H4 (cell line): ENCODE measurements at places on chromosomes 5 and 9. TPM values are rescaled to one million over a fixed set of nuclear protein-coding genes. Genes with fewer than 3 reads are reported as not detected.

GRCh38 chr9:76703270-76703669, 61.0 kb upstream of the PCA3 start:
- no peak for DNase-seq

DNA sequence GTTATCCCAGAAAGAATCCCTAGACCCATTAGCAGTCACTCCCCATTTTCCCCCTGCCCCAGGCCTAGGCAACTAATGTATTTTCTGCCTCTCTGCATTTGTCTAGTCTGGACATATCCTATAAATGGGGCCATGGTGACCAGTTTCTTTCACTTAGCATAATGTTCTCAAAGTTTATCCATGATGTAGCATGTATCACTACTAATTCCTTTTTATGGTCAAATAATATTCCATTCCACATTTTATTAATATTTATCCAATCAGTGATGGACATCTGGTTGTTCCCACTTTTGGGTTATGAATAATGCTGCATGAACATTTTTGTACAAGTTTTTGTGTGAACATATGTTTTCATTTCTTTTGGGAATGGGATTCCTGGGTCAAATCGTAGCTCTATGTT, 1.5 kb downstream of the FCHO2 start:
- DNase-seq, result no peak

GRCh38 chr9:121453232-121453892, 46.3 kb downstream of the GGTA1 start:
- DNase-seq, result no peak

DNA sequence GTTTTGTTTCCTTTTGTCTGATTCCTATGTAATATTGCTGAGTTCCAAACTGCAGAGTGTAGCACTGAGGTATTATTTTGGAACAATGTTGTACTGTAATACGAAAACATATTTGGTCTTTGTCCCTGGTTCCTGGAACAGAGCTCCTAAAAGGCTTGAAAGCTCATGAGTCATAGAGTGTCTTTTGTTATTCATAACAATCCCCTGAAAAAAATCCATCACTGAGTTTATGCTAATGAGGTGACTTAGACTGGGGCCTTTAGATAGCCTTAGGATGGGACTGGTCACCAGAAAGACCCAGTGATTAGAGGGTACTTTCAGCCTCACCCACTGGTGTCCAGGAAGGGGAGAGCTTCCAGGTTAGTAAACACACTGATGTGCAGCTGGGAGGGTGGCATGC, 132.7 kb upstream of the POU5F2 start:
- no peak for DNase-seq

DNA sequence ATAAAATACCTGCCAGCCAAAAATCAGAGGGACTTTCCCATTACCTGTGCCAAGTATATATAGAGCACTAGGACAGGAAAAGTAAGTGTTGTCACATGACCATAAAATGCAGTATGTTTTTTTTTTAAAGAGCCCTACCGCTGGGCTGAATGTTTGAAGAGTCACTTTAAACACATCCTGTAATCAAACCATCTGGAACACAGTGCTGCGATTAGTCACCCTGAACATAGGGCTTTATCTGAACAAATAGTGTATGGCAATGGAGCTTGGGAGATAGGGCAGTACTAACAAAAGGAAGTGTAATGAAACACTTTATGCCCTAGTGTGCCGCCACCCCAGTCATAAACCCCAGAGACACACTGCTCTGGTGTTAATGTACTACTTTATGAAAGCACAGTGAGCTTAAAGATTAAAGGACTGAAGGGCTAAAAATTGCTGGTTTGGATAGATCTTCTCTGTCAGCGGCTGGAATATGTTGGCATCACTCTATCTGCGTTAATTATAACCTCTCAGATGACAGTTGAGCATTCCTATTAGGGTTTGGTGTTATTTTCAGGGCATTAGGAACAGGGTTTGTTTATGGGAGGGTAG, 90.4 kb downstream of the ZNF608 start:
- peak; percentile 96 for DNase-seq

- peak; percentile 47 for DNase-seq
Observed at GRCh38 chr5:138111937-138112336, 27.3 kb downstream of the NME5 start.

GRCh38 chr9:115034801-115035200, 83.2 kb downstream of the TNC start:
- DNase-seq, result no peak

DNA sequence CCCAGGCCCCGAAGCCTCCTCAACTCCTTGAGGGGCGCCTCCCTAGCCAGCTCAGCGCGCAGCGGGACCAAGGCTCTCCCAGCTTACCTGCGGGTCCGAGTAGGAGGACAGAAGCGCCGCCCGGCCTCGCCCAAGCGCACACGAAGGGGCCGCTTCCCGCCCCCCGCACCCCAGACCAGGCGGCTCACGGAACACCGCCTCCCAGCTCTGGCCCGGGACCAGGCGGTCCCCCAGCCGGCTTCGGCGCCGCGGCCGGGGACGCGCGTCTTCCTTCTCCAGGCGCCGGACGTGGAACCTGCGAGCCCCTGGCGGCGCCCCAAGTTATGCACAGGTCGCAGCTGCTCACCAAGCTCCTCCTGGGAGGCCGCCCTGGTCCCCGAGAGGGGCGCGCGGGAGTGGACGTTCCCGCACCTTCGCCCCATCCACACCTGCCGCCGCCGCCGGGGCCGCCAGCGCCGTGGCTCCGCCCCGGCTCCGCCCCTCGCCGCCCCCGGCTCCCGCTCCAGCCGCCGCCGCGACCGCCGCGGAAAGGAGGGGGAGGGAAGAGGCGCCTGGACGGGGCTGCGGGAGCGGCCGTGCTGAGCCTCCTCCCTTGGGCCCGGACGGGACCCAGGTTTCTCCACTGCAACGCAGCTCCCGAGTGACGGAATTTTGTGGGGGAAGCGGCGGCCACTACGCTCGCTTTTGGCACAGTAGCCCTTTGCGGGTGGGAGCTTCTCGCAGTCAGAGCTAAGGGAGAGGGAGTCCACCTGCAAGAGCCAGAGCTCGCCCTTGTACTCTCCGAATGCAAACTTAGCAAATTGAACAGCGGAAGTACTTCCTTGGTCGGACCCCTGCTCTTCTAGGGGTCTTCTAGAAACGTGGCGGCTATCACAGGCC, 77.5 kb upstream of the IFNE start:
- DNase-seq, result no peak

DNA sequence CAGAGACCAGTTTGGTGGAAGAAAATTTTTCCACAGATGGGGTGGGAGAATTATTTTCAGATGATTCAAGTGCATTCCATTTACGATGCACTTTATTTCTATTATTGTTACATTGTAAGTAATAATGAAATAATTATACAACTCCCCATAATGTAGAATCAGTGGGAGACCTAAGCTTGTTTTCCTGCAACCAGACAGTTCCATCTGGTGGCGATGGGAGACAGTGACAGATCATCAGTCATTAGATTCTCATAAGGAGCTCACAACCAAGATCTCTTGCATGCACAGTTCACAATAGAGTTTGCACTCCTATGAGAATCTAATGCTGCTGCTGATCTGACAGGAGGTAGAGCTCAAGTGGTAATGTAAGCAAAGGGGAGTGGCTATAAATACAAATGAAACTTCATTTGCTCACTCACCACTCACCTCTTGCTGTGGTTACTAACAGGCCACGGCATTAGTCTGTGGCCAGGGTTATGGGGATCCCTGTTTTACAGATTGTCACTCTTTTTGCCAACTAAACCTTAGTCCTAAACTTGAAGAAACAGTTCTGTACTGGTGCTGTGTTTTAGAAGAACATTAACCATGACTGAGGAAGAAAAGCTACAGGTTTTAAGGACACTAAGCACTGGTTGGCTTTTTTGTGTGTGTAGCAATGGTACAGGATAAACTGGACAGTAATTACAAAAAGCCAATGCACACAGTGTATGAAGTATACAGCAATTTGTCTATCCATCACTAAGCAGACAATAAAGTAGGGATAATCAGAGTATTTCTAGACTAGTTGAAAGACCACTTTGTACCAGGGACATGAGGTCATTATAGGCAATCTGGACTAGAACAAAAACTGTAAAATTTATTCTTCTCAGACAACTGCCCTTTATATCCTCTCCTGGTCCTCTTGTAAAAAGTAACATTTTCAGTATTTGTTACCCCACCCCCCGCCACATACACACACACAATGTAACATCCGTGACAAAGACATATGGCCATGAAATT, 9.9 kb downstream of the TMEM232 start:
- DNase-seq, result no peak

- DNase-seq, result no peak
Observed at GRCh38 chr9:27967210-27967609, 393.9 kb upstream of the C9orf72 start.

GRCh38 chr9:21160178-21160577, 6.3 kb downstream of the IFNA21 start:
- peak; percentile 11 for DNase-seq

- DNase-seq, result no peak
Observed at GRCh38 chr5:168011096-168011495, 280.3 kb upstream of the WWC1 start.

- no peak for DNase-seq
Observed at GRCh38 chr5:94746731-94747124, 128.3 kb downstream of the SLF1 start.

GRCh38 chr9:75456698-75457097, 368.4 kb downstream of the OSTF1 start:
- no peak for DNase-seq

- DNase-seq, result no peak
Observed at GRCh38 chr5:42586625-42587024, 163.4 kb downstream of the GHR start.

- no peak for DNase-seq
Observed at GRCh38 chr9:23232831-23233230, 593.2 kb downstream of the ELAVL2 start.

DNA sequence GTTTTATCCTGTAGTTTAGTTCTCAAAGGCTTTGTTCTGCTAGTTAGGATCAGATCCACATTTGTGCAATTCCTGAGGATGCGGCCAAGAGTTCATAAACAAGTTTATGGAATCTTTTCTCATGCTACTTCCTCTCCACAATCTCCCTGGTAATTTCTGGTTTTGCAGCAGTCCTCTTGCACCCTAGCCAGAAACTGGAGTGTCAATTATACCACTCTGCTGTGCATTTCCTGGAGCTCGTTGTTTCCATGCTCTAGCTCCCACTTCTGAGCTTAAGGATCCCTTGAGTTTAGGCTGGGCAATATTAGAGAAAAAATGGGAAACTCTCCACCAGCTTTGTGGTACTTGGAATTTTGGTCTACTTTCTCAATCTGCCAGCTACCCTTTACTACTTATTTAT, 474.7 kb downstream of the DIRAS2 start:
- DNase-seq, result no peak

- DNase-seq, result no peak
Observed at GRCh38 chr5:156096259-156096658, 230.7 kb upstream of the SGCD start.

DNA sequence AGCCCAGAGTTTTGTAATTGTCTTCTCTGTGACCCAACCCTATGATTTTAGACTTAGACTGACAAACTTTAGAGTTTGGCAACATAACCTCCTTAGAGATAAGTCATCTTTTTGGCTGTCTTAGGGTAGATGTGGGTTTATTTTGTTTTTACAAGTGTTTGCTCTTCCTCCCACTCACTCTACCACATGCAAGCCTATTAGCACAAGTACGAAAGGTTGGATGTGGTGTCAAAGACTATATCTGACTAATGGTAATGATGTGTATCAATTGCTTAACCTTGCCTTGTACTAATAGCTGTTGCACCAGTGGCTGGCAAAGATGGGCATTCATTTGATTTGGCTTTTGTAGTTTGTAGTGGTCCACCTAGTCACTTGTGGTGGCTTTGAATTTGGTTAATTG, 46.5 kb downstream of the SLC25A46 start:
- DNase-seq, result no peak

GRCh38 chr9:115058684-115059315, 59.2 kb downstream of the TNC start:
- peak; percentile 45 for DNase-seq

DNA sequence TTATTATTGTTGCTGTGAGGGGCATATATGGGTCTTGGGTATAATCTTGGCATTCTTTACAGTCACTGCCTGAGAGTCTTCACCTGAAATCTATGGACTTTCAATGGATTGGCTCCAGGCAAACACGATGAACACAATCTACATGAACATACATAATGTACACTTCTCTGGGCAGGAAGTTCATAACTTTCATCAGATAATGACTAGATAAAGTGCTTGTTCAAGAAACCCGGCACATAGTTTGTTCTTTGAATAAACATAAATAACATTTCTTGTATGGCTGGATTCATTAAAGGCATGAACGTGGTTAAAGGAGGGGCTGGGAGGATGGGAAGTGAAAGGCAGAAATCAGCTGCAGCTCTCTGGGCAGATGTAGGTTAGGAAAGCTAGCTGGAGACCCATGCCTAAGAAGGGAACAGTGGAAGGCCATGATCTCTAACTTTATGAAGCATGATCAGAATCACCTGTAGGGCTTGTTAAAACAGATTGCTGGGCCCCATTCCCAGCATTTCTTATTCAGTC, 306.9 kb upstream of the EFNA5 start:
- DNase-seq, result no peak

NFIL3 gene
- 7.5 and 13.4 TPM in 2 replicates for total RNA-seq

FAM151B gene
- 0.55 and 2.4 TPM in 2 replicates for total RNA-seq

CCDC192 gene
- total RNA-seq, result not detected in 2 replicates

DPYSL3 gene
- total RNA-seq, result 65.2 and 83.9 TPM in 2 replicates

GOLPH3 gene
- total RNA-seq, result 41.1 and 52.2 TPM in 2 replicates

ESM1 gene
- not detected in 2 replicates for total RNA-seq

ZNF366 gene
- total RNA-seq, result 0.35 TPM in 1 of 2 replicates, not detected in the other

LHX3 gene
- total RNA-seq, result not detected in 2 replicates

TMEM174 gene
- total RNA-seq, result not detected in 2 replicates

ACOT12 gene
- total RNA-seq, result not detected in 2 replicates

IFNA4 gene
- total RNA-seq, result 0.27 TPM in 1 of 2 replicates, not detected in the other
